ENCODE measurements at places on chromosomes 3 and 15. TPM values are rescaled to one million over a fixed set of nuclear protein-coding genes. Genes with fewer than 3 reads are reported as not detected.

Gene GOLGA8J
- total RNA-seq = 0.54 TPM

GRCh38 chr15:88431441-88431840 lies 35.7 kb downstream of the MRPL46 start:
- no peak overlapping the region for H3K27ac ChIP-seq
- H3K4me1 ChIP-seq = peaks cover 6% of the 10 kb centered on the region
- H3K36me3 ChIP-seq = no peaks in the 10 kb centered on the region
- peaks cover 54% of the 10 kb centered on the region for H3K27me3 ChIP-seq
- no peak for DNase-seq

GRCh38 chr3:127886231-127886955 lies 28.6 kb upstream of the KBTBD12 start:
- H3K36me3 ChIP-seq = no peaks in the 10 kb centered on the region
- no peak overlapping the region for H3K27ac ChIP-seq
- H3K4me3 ChIP-seq = no peak overlapping the region
- H3K27me3 ChIP-seq = no peaks in the 10 kb centered on the region
- DNase-seq = no peak
- peaks cover 12% of the 10 kb centered on the region for H3K4me1 ChIP-seq

GRCh38 chr3:141812586-141812985 lies 49.4 kb downstream of the GRK7 start:
- H3K4me3 ChIP-seq = no peak overlapping the region
- no peaks in the 10 kb centered on the region for H3K27me3 ChIP-seq
- H3K4me1 ChIP-seq = peaks cover 15% of the 10 kb centered on the region
- DNase-seq = no peak
- H3K36me3 ChIP-seq = no peaks in the 10 kb centered on the region
- H3K27ac ChIP-seq = no peak overlapping the region

GRCh38 chr3:182729903-182730674 lies 63.2 kb upstream of the ATP11B start:
- no peak for DNase-seq
- no peak overlapping the region for H3K4me3 ChIP-seq
- H3K27ac ChIP-seq = no peak overlapping the region
- H3K4me1 ChIP-seq = peaks cover 19% of the 10 kb centered on the region
- H3K27me3 ChIP-seq = no peaks in the 10 kb centered on the region
- H3K36me3 ChIP-seq = no peaks in the 10 kb centered on the region

DNA sequence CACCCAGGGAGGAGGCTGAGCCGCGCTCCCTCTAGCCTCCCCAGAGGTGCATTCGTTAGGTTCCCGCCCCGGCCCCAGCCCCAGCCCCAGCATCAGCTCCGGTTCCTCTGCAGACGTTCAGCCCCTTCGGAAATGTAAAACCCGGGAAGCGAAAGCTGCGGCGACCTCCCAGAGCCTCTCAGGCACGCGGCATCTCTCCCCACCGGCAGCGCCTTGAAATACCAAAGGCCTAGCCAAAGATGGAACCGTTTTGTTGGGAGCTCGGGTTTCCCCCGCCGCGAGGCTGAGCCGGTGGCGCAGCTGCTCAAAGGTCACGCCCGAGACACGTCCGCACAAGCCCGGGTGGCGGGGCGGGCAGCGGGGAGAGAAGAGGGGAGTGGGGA lies 77.8 kb upstream of the HES1 start:
- no peak overlapping the region for H3K27ac ChIP-seq
- H3K4me3 ChIP-seq = peak overlapping the region; percentile 25
- DNase-seq = peak; percentile 57

DNA sequence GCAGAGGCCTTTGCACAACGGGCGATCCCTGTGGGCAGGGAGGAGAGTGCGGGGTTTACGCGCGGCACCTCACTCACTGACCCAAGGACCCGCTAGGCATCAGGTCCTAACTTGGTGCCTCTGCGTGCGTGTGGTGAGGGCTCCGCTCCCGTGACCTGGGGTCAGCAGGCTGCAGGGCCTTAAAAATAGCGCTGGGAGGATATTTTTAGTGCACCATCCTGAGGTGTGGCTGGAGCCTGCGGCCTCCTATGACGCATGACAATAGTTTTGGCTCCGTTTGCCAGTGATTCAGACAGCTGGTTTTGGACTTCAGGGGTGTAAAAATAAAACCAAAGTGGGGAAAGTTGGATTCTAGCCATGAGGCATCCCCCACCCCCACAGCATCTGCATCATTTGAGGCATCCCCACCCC lies 139.0 kb downstream of the FAM43A start:
- H3K36me3 ChIP-seq = no peaks in the 10 kb centered on the region
- no peak overlapping the region for H3K27ac ChIP-seq
- H3K27me3 ChIP-seq = peaks cover 3% of the 10 kb centered on the region
- DNase-seq = no peak
- H3K4me1 ChIP-seq = no peaks in the 10 kb centered on the region

Gene PATL2
- total RNA-seq = 0.35 TPM

- no peaks in the 10 kb centered on the region for H3K4me1 ChIP-seq
- H3K27ac ChIP-seq = no peak overlapping the region
- H3K4me3 ChIP-seq = no peak overlapping the region
- no peaks in the 10 kb centered on the region for H3K27me3 ChIP-seq
- DNase-seq = no peak
- H3K36me3 ChIP-seq = no peaks in the 10 kb centered on the region
Observed at GRCh38 chr3:4670352-4670751, 177.2 kb downstream of the ITPR1 start.

DNA sequence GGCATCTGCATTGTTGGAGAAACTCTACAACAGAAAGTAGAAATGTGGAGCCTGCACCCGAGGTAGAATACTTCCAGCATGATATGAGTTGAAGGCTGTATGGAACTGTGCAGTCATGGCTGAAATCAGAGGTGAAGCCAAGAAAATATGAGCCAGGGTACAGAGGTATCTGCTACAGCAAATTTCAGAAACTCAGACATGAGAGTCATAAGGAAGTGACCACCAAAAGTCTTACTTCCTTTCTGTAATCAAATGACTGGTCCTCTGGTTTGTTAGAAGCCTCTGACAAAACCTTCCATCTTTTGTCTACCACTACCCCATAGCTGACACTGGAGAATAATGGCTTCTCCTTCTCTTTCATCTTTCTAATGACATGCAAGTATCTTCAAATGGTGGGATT lies 159.4 kb downstream of the TMEM108 start:
- H3K4me1 ChIP-seq = no peaks in the 10 kb centered on the region
- H3K27ac ChIP-seq = no peak overlapping the region
- H3K4me3 ChIP-seq = no peak overlapping the region
- H3K36me3 ChIP-seq = peaks cover 9% of the 10 kb centered on the region

GRCh38 chr3:123818921-123819429 lies 65.2 kb downstream of the MYLK start:
- no peak for DNase-seq
- H3K27me3 ChIP-seq = no peaks in the 10 kb centered on the region
- peaks cover 5% of the 10 kb centered on the region for H3K36me3 ChIP-seq
- H3K4me1 ChIP-seq = peaks cover 14% of the 10 kb centered on the region
- no peak overlapping the region for H3K27ac ChIP-seq

- H3K4me3 ChIP-seq = no peak overlapping the region
- H3K36me3 ChIP-seq = no peaks in the 10 kb centered on the region
- no peak overlapping the region for H3K27ac ChIP-seq
- no peaks in the 10 kb centered on the region for H3K27me3 ChIP-seq
Observed at GRCh38 chr3:60703956-60704736, 547.1 kb downstream of the FHIT start.

GRCh38 chr3:115293321-115293720 lies 146.2 kb upstream of the ZBTB20 start:
- DNase-seq = no peak
- H3K27me3 ChIP-seq = no peaks in the 10 kb centered on the region
- H3K4me3 ChIP-seq = no peak overlapping the region
- no peaks in the 10 kb centered on the region for H3K36me3 ChIP-seq
- no peak overlapping the region for H3K27ac ChIP-seq

Gene TNFAIP8L3
- not detected for total RNA-seq

Gene CLDN16
- total RNA-seq = not detected

- no peaks in the 10 kb centered on the region for H3K36me3 ChIP-seq
- H3K4me1 ChIP-seq = peaks cover 9% of the 10 kb centered on the region
- DNase-seq = no peak
- no peak overlapping the region for H3K27ac ChIP-seq
Observed at GRCh38 chr15:29685156-29686078, 136.9 kb downstream of the TJP1 start.

GRCh38 chr3:175593331-175593730 lies 734.2 kb downstream of the NAALADL2 start:
- H3K4me1 ChIP-seq = no peaks in the 10 kb centered on the region
- no peak overlapping the region for H3K4me3 ChIP-seq
- DNase-seq = no peak
- H3K27ac ChIP-seq = no peak overlapping the region
- peaks cover 5% of the 10 kb centered on the region for H3K36me3 ChIP-seq

DNA sequence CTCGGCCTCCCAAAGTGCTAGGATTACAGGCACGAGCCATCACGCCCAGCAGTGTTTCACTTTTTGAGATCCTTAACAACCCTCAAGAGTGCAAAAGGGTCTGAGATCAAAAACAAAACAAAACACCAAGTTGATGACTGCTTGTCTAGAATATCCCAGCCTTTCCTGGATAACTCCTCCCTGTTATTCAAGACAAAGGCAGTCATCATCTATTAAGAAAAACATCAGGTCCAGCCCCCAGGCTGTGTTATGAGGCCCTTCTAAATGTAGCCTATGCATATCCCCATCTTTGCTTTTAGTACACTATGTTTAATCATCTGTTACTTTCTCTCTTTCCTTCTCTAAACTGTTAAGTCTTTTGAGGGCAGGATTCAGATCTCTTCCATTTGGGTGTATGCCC lies 150.1 kb upstream of the FHIT start:
- H3K4me1 ChIP-seq = no peaks in the 10 kb centered on the region
- H3K4me3 ChIP-seq = no peak overlapping the region
- H3K27me3 ChIP-seq = no peaks in the 10 kb centered on the region

Gene SLC38A3
- 1.8 TPM for total RNA-seq

- H3K4me3 ChIP-seq = no peak overlapping the region
- no peak overlapping the region for H3K27ac ChIP-seq
- peaks cover 13% of the 10 kb centered on the region for H3K4me1 ChIP-seq
- no peaks in the 10 kb centered on the region for H3K36me3 ChIP-seq
- DNase-seq = no peak
Observed at GRCh38 chr3:158768361-158768787, 33.5 kb upstream of the MFSD1 start.

DNA sequence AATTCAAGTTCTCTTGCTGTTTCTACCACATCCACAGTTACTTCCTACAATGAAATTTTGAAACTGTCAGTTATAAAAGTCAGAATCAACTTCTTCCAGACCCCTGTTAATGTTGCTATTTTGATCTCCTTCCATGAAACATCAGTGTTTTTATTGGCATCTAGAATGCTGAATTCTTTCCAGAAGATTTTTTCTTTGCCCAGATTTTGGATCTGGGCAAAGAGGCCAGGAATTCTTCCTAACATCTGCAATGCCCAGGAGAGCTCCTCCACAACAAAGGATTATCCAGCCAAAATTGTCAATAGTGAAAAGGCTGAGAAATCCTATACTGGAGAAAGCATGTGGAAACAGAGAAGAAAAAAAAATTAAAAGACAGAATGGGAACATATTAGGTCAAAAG lies 75.5 kb downstream of the SERPINI1 start:
- H3K27ac ChIP-seq = no peak overlapping the region
- DNase-seq = no peak
- H3K4me3 ChIP-seq = no peak overlapping the region
- H3K4me1 ChIP-seq = no peaks in the 10 kb centered on the region
- no peaks in the 10 kb centered on the region for H3K27me3 ChIP-seq

GRCh38 chr3:159074756-159075701 lies 273.2 kb downstream of the MFSD1 start:
- H3K4me1 ChIP-seq = no peaks in the 10 kb centered on the region
- H3K27me3 ChIP-seq = peaks cover 3% of the 10 kb centered on the region
- no peaks in the 10 kb centered on the region for H3K36me3 ChIP-seq
- H3K4me3 ChIP-seq = no peak overlapping the region

DNA sequence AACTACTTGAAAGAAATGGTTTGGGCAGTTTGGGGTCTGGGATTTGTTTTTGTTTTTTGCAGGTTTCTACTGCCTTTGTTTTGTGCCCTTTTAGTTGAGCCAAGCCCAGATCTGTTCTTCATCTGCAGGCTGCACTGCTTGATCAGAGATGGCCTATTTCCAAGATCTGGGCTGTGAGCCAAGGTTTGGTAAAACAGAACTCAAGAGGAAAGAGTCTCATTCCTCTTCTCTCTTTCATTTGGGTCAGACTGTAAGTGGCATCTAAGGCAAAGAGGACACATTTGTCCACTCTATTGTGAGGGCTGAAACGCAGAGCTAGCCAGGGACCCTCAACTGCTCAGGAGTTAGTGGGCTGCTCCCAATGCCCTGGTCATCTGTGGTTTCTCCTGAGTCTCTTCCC lies 104.4 kb upstream of the UBE3A start:
- H3K4me3 ChIP-seq = no peak overlapping the region
- DNase-seq = no peak
- H3K4me1 ChIP-seq = peaks cover 8% of the 10 kb centered on the region
- H3K27ac ChIP-seq = no peak overlapping the region

Gene SQOR
- total RNA-seq = 0.43 TPM

DNA sequence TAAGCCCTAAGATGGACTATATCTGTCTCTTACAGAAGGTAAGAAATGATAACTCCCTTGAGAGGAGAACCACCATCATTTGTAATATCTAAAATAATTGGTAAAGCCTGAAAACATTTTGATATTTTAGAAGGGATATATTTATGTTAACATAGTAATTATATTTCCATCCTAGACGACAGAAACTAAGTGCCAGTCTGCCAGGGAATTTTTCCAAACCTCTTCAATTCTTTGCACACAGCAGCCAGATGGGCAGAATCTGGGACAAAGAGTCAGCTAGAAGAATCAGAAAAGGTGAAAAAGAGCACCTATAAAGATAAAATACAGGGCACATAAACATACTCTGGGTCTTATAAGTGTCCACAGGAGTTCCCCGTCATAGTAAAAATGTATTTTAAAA lies 70.0 kb upstream of the CBLB start:
- no peaks in the 10 kb centered on the region for H3K27me3 ChIP-seq
- H3K4me1 ChIP-seq = no peaks in the 10 kb centered on the region
- H3K36me3 ChIP-seq = no peaks in the 10 kb centered on the region
- no peak overlapping the region for H3K4me3 ChIP-seq
- DNase-seq = no peak

DNA sequence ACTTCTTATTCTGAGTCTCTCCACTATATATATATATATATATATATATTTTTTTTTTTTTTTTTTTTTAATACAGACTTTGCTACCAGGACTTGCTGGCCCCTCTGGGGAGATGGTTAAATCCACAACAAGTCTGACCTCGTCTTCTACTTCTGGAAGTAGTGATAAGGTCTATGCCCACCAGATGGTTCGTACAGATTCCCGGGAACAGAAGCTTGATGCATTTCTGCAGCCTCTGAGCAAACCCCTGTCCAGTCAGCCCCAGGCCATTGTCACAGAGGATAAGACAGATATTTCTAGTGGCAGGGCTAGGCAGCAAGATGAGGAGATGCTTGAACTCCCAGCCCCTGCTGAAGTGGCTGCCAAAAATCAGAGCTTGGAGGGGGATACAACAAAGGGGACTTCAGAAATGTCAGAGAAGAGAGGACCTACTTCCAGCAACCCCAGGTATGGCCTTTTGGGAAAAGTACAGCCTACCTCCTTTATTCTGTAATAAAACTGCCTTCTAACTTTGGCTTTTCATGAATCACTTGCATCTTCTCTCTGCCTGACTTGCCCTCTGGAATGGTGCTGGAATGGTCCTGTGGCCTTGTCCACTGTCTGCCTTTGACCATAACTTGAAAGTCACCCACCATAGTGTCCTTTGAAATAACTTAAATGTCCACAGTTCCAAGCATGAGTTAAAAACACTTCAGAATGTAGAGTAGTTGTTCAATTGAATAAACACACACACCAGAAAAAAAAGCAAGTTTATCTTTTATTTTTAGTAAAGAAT lies 32.4 kb downstream of the MLH1 start:
- no peak overlapping the region for H3K4me3 ChIP-seq
- peaks cover 54% of the 10 kb centered on the region for H3K36me3 ChIP-seq
- no peaks in the 10 kb centered on the region for H3K27me3 ChIP-seq
- no peak overlapping the region for H3K27ac ChIP-seq

Gene CEP70
- 23.5 TPM for total RNA-seq

Gene CLRN1
- total RNA-seq = not detected

Gene TRPM1
- not detected for total RNA-seq

Gene TRIM71
- total RNA-seq = 95.2 TPM

Gene EAF1
- total RNA-seq = 24.9 TPM

Gene ECE2
- not detected for total RNA-seq
